Mesothelial cell of epicardium (in vitro differentiated cells): ENCODE measurements at places on chromosomes 4 and X.

DNA sequence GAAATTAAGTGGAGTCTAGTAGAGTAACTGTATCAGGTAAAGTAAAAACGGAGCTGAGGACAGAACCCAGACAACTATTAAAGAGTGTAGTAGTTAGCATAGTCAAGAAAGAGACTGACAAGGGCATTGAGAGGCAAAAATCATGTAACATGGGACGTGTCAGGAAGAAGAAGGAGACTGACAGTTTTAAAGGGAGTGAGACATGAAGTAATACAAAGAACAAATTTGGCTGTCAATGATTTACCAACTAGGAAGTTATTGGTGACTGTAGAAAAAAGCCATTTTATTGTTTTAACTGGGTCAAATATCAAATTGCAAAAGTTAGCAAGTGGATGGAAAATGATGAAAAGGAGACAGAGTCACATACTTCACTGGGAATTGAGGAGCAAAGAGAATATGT, 422.3 kb downstream of the MAPK10 start:
- no peak overlapping the region for H3K27ac ChIP-seq
- DNase-seq: no peak
- H3K4me1 ChIP-seq: peaks cover 22% of the 10 kb centered on the region
- no peak overlapping the region for H3K4me3 ChIP-seq

GRCh38 chrX:36650622-36651021, 357.5 kb upstream of the FAM47C start:
- DNase-seq: no peak
- no peak overlapping the region for H3K27ac ChIP-seq
- no peaks in the 10 kb centered on the region for H3K36me3 ChIP-seq
- H3K4me1 ChIP-seq: no peaks in the 10 kb centered on the region
- no peak overlapping the region for H3K4me3 ChIP-seq

- DNase-seq: no peak
- H3K27me3 ChIP-seq: no peaks in the 10 kb centered on the region
- peaks cover 24% of the 10 kb centered on the region for H3K36me3 ChIP-seq
- no peak overlapping the region for H3K4me3 ChIP-seq
Observed at GRCh38 chr4:25321703-25322102, 9.1 kb downstream of the ZCCHC4 start.

DNA sequence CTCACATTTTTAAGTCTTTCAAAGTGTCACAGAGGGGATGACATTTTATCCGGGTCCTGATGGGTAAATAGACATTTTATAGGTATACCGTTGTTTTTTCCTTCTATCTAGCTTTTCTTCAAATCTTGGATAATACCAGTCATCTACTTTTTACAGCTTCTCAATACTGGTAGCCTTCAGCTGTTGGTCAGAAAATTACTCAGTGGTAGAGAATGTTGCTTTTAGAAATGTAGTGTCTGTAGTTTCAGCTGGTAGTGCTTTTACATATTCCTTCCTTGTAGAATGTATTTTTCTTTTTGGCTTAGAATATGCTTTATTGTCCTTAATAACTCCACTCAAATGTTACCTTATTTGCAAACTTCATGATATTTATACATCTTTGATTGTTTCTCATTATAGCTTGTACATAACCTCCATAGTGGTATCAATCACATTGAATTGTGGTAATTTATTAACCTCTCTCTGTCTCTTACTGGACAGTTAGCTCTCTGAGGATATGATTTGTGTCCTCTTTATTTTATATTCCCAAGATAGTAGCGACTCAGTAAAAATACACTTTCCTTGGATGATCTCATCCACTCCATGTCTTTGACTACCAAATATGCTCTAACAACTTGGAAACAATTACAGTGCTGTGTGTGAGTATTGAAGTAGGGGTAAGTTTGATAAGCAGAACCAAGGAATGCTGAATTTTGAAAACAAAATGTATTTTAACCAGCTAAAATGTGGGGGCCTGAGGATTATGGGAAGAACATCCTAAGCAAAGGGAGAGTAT, 53.8 kb downstream of the RAP1GDS1 start:
- H3K27me3 ChIP-seq: no peaks in the 10 kb centered on the region
- no peak for DNase-seq
- no peak overlapping the region for H3K4me3 ChIP-seq
- peaks cover 11% of the 10 kb centered on the region for H3K36me3 ChIP-seq
- H3K27ac ChIP-seq: no peak overlapping the region

DNA sequence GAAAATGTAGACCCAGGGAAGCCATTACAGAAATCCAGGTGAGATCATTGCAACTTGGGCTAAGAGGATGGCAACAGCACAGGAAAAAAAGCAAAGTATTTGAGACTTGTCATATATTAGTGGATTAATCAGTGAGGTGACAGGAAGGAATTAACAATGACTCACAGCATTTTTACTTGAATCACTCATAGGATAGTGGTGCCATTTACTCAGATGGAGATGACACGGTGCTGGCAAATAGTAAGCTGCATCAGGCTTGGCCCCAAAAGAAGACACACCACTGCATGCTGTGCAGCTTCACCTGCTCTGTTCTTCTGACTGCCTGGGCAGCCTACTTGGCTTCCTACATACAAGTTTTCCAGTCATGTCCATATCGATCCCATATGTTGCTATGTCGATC, 144.8 kb downstream of the FRYL start:
- H3K27me3 ChIP-seq: no peaks in the 10 kb centered on the region
- H3K27ac ChIP-seq: no peak overlapping the region
- H3K4me1 ChIP-seq: no peaks in the 10 kb centered on the region
- no peak overlapping the region for H3K4me3 ChIP-seq
- no peaks in the 10 kb centered on the region for H3K36me3 ChIP-seq
- DNase-seq: no peak

DNA sequence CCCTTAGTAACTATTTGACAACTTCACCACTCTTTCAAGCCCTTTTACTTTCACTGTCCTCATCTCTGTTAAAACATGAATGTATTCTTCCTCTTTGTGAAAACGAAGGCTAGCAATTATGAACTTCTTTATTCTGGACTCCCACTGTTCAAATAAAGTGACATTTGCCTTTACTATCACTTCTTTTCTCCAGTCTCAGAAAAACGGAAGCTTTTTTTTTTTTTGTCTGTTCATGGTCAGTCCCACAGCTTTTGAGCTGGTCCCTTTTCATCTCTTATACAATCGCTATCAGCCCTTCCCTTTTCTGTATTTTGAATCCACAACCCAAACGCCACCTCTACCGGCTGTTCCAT, 327.7 kb downstream of the DKK2 start:
- no peak overlapping the region for H3K27ac ChIP-seq
- peaks cover 1% of the 10 kb centered on the region for H3K36me3 ChIP-seq
- H3K4me3 ChIP-seq: no peak overlapping the region
- no peaks in the 10 kb centered on the region for H3K4me1 ChIP-seq
- DNase-seq: no peak
- no peaks in the 10 kb centered on the region for H3K27me3 ChIP-seq

DNA sequence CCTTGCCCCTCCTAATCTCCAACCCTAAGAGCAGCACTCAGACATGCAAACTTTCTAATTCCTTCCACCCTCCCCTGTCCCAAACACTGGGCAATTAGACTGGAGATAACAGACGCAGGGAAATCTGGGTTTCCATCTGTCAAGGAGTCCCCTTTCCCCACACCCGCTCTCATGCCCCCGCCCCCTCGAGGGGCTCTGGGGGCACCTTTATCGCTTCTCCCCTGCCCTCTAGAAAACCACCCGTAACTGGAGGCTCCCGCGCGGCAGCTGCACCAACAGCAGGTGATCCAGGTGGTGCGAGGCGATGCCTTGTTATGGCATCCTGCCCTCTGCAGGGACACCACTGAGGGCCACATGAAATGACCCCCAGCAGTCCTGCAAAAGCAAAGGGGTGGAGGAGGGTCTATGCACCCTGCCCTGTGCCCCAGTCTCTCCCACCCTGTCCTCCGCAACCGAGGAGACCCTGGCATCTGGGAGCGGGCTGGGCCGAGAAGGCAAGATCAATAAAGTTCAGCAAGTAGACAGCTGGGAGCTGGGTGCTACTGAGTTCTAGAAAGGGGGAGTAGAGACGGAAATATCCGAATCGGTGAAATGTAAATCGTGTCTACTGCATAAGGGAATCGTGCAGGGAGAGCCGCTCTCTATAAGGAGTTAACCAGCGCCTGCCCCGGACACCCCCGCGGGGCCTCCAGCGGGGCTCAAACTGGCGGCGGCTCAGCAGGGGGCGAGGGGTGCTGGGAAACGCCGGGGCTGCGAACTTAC, 1.6 kb downstream of the KCTD8 start:
- H3K27me3 ChIP-seq: peaks cover 74% of the 10 kb centered on the region
- peaks cover 45% of the 10 kb centered on the region for H3K4me1 ChIP-seq
- no peaks in the 10 kb centered on the region for H3K36me3 ChIP-seq
- peak overlapping the region; percentile 18 for H3K27ac ChIP-seq
- peak overlapping the region; percentile 77 for H3K4me3 ChIP-seq

GRCh38 chrX:84216881-84217280, 28.9 kb upstream of the RPS6KA6 start:
- no peak overlapping the region for H3K27ac ChIP-seq
- no peaks in the 10 kb centered on the region for H3K27me3 ChIP-seq
- no peak for DNase-seq
- H3K4me3 ChIP-seq: no peak overlapping the region
- H3K4me1 ChIP-seq: peaks cover 17% of the 10 kb centered on the region

DNA sequence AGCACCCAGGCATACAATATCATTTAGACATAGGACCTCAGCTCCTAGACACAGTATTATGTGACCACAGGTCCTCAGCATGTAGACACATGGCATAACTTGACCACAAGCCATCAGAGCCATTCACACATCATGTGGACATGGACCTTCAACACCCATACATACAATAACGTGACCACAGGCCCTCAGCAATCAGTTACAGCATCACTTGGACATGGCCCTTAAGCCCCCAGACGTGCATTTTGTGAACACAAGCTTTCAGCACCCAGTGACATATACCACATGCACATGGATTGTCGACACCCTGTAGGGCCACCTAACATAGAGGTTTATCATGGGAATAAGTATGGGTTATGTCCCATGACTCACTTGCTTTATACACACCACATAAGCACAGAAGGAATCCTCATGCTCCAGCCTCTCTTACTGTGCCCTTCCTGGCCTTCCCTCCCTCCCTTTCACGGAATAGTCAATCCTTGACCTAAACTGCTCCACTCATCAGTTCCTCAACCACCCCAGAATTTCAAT, 1.9 kb downstream of the TSPYL2 start:
- peak overlapping the region; percentile 89 for H3K4me3 ChIP-seq
- H3K36me3 ChIP-seq: peaks cover 17% of the 10 kb centered on the region
- H3K4me1 ChIP-seq: peaks cover 62% of the 10 kb centered on the region
- no peaks in the 10 kb centered on the region for H3K27me3 ChIP-seq
- peak overlapping the region; percentile 87 for H3K27ac ChIP-seq
- DNase-seq: no peak

DNA sequence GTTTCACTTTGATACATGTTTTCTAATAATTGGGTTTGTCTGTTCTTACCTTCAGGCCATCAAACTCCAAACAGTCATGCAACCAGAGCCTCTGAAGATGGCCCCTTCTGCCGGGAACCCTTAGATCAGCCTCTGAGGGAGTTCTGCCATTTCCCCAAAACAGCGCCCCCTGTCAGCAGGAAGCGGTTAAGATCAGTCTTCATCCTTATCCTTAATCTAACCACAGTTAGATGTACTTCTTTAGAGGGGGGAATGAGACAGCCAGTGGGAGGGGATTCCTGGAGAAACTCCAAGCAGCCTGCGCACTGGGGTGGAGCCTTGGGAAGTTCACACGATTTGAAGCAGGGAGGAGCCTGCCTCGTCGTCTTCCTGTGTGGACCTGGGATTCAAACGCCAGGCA, 185.4 kb downstream of the INPP4B start:
- no peak overlapping the region for H3K4me3 ChIP-seq
- no peaks in the 10 kb centered on the region for H3K4me1 ChIP-seq
- H3K36me3 ChIP-seq: peaks cover 35% of the 10 kb centered on the region
- DNase-seq: no peak
- no peaks in the 10 kb centered on the region for H3K27me3 ChIP-seq
- H3K27ac ChIP-seq: no peak overlapping the region

- peak; percentile 22 for DNase-seq
- peak overlapping the region; percentile 73 for H3K27ac ChIP-seq
- H3K4me1 ChIP-seq: peaks cover 13% of the 10 kb centered on the region
- H3K4me3 ChIP-seq: no peak overlapping the region
- no peaks in the 10 kb centered on the region for H3K27me3 ChIP-seq
Observed at GRCh38 chrX:48864210-48864609, 28.8 kb upstream of the PCSK1N start.

GRCh38 chrX:48569958-48570357, 4.3 kb upstream of the RBM3 start:
- H3K4me1 ChIP-seq: peaks cover 5% of the 10 kb centered on the region
- H3K4me3 ChIP-seq: no peak overlapping the region
- no peaks in the 10 kb centered on the region for H3K27me3 ChIP-seq
- no peak overlapping the region for H3K27ac ChIP-seq
- H3K36me3 ChIP-seq: peaks cover 3% of the 10 kb centered on the region
